ENCODE measurements at places on chromosomes 4 and X.
A peak's percentile ranks its signal among the peaks of the same experiment; 100 is the strongest.

GRCh38 chr4:3675251-3676115, 90.7 kb upstream of the ADRA2C start:
- no peak for DNase-seq

GRCh38 chr4:63036159-63036866, 1372.9 kb downstream of the TECRL start:
- DNase-seq = no peak

GRCh38 chr4:170651786-170652185, 562.0 kb upstream of the AADAT start:
- DNase-seq = no peak

GRCh38 chr4:90081432-90082144, 45.6 kb upstream of the CCSER1 start:
- DNase-seq = no peak

DNA sequence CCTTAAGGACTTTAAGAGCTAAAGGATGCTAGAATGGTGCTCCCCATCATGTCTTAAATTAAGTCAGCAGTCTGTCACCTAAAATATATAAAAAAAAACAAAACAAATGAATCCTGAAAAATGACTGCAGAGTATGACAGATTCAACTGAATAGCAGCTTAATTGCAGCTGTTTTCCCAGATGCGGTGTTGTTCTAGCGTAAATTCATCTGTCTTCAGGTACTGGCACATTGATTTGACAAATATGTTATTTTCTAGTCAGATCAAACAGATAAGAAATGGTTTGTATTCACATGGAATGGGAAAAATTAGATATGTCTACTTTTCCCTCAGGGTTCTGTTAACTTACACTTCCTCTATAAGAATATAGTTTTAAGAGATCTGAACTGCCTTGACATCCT, 211.7 kb downstream of the NAF1 start:
- no peak for DNase-seq

DNA sequence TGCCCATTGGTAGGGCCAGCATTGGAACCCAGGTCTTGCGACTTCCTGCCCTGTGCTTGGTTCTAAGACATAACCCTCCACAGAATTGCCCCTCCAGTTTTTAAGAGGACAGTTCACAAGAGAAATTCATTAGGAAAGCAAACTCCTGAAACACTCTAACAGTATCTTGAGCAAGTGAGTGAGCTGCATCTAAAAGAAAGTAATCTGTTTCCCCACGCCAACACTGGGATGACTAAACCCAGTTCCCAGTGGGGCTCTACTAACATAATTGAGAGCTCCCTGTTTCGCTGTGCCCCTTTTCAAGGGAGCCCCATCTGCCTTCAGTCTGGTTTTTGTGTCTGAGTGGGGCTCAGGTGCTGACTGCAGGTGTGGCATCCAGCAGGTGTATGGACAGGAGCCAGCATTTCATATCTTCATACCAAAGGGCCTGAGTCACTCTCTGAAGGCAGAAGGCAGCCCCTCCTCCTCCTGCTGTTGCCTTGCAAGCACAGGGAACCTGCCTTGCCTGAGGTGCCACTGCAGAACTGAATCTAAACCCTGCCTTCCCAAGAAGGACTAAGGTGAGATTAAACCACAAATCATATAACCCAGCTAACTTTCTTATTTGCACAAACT, 8.0 kb downstream of the AMOT start:
- no peak for DNase-seq

- DNase-seq = no peak
Measured at GRCh38 chr4:184815046-184815877, 10.5 kb downstream of the ACSL1 start.

DNA sequence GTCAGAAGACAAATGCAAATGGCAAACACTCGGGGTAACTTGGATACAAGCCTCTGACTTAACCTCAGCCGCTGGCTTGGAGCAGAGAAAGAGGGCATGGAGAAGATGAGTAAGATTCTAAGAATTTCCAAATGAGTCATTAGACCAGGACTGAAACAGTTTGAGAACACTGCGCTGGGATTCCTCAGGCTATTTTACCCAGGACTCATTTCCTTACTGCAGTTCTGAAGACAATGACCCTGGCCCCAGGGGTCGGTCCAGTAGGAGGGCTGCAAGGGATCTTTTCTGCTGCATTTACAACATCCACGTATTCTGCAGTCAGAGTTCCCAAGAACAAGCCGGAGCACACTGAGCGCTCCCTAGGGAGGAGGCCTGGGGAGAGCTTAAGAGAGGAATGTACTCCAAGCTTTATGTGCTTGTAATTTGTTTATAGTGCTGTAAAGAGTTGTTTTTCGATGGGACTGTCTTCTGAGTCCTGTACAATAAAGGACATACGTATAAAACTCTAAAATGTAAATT, 27.3 kb upstream of the SORBS2 start:
- DNase-seq = peak; percentile 95

GRCh38 chrX:16319929-16320328, 152.6 kb downstream of the MAGEB17 start:
- DNase-seq = no peak

GRCh38 chr4:164799410-164799809, 45.5 kb downstream of the SMIM31 start:
- no peak for DNase-seq

- no peak for DNase-seq
Measured at GRCh38 chr4:40915318-40916217, 165.8 kb downstream of the NSUN7 start.

DNA sequence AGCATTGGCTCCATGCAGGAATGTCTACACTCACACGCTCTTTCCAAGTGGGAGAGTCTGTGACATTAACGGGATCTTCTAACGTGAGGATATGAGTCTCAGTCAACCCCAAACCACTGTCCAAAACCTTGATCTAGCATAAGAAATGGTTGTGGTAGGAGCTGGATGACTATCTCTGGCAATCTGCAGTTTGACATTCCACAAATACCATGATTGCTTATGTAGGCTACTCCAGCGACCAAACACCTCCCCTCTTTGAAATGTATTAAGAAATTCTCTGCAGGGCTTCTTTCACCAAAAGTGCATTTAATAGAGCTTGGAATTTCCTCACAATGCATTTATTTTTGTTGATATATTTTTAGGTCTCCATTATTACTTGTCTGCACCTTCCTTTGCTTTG, 14.1 kb upstream of the STX18 start:
- no peak for DNase-seq

GRCh38 chr4:163269166-163269565, 63.2 kb downstream of the NPY1R start:
- no peak for DNase-seq

DNA sequence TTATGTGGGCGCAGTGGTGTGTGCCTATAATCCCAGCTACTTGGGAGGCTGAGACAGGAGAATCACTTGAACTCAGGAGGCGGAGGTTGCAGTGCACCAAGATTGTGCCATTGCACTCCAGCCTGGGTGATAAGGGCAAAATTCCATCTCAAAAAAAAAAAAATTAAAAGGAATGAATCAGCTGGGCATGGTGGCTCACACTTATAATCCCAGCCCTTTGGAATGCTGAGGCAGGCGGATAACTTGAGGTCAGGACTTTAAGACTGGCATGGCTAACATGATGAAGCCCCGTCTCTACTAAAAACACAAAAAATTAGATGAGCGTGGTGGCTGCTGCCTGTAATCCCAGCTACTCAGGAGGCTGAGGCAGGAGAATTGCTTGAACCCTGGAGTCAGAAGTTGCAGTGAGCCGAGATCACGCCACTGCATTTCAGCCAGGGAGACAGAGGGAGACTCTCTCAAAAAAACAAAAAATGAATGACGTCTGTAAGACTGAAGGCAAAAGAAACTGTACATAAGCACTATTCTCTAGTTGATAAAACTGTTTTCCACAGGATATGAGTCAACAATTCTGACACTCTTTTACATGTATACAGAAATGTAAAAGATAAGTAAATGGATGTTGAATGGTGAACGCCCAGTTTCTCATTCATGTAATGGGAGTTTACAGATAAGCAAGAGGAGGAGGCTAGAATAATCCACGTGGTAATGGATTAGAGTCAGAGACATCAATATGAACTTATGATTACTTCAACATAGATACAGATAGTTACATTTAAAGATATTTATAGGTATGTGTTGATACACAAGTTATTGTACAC, 22.2 kb downstream of the CENPC start:
- no peak for DNase-seq

DNA sequence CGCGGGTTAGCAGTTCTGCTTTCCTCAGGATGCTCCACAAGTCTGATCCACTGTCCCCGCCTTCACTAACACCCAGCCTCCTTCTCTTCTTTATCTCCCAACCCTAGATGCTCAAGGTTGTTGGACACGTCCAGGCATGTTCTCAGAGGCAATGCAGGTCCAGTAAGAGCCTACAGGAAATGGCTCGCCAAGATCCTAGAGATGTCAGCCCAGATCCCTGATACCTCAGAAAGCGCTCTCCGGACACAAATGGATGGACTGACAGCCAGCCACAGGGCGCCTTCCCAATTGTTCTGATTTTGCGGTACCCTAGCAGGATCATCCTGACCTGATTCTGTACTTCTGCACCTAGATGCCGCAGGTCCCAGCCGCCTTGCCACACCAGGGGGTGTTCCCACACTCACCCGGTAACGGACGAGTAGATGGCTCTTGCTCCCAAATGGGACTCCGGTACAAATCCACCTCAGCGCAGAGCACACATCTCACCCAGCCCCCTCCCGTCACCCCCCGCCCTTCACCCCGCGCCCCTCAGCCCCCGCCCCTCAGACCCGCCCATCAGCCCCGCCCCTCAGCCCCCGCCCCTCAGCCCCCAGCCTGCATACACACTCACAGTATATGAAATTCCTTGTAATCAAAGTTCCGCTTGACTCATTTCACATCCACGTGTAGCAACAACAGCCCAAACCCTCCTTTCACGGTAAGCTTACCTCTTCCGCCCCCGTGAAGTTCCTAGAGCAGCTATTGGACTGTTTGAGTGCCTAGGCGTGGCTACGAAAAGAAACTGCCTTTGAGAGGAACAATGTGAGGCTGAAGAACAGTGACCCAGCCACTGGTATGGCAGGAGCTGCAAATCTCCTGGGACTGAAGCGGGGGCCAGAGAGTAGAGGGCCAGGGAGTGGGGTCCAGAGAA, at the start of gene EDA2R:
EDA2R (minus strand) TSS at position 488 of the 910 bp plus-strand sequence. CDS start 23,058 bp downstream, outside the sequence.
- peak; percentile 85 for DNase-seq

GRCh38 chr4:78939667-78940008, 400 bp upstream of the PAQR3 start:
- DNase-seq = no peak

GRCh38 chr4:139084804-139085093, 69.2 kb downstream of the NOCT start:
- DNase-seq = no peak

GRCh38 chr4:39305912-39306677, 60.1 kb downstream of the RFC1 start:
- no peak for DNase-seq
